Adrenal gland (tissue), 19 donors: ENCODE measurements at places on chromosomes 4 and X.
A peak's percentile ranks its signal among the peaks of the same experiment; 100 is the strongest.

DNA sequence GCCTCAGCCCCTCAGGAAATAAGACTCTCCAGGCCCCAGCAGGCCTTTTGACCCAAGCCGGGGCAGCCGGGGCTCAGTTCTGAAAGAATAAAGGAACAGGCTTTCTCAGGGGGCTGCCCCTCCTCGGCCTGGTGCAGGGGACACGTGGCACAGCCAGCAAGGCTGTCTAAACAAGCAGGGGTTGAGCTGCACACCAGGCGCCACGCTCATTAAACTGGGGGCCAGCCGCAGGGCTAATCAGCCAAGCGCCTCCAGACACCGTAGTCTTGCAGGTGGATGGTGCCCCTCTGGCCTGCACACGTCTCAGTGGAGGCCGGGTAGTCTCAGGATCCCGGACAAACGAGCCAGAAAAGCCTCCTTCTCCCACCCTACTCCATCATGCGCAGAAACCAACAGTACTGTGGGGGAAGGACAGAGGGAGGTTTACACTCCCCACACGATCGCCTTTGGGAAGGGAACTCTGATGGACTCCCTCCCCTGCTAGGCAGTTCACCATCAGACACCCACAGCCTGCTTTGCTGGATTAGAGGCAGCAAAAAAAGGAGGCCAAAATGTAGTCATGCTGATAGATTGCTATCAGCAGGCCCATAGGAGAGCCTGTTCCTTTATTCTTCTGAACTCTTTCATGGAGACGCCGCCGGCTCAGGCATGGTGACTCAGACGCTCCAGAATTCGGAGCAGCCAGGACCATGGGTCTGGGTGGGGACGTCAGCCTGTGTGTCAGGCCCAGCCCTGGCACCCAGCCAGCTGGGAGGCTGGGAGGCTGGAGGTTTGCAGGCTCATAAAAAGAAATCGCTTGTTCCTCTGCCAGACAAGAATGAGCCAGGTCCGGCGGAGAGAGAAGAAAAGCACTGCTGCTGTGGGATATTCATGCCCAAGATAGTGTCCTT is 342.4 kb downstream of the BCOR start:
- DNase-seq: peak; percentile 90

DNA sequence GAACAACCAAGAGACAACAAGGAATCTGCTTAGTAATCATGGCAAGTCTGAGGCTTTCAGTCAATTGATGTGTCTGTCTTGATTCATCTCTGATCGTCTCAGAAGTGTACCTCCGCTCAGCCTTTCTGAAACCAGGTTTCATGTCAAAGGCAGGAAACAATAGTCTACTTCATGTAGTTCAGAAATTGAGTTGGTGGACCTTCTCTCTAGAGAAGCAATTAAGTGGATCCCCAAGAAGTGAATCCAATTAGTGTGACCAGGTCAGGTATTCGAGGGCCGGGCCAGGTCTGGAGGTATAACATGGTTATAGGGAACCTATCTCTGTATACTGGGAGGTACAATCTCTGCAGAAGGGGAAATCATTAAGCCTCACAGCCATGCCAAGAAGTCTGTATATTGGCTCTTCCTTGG is 32.0 kb downstream of the DAPP1 start:
- no peak for DNase-seq

DNA sequence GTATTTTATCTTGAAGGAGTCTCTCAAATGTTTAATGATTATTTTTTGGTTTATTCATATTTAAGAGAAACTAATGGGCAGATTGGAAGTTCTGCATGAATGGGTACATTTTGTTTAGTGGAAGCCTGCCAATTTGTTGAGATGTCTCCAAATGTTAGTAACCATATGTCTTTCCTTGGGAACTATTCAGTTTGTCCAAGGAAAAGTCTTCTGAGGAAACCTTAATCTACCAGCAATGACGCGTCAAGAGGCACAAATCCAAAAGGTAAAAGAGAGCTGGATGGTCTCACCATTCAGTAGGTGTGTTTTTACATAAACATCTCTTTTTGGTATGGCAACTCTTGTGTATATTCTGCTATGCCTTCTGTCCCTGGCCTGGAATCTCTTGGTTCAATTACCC is 37.4 kb upstream of the NDST3 start:
- DNase-seq: no peak

GRCh38 chrX:28884823-28885222 is 297.6 kb downstream of the IL1RAPL1 start:
- no peak for DNase-seq

DNA sequence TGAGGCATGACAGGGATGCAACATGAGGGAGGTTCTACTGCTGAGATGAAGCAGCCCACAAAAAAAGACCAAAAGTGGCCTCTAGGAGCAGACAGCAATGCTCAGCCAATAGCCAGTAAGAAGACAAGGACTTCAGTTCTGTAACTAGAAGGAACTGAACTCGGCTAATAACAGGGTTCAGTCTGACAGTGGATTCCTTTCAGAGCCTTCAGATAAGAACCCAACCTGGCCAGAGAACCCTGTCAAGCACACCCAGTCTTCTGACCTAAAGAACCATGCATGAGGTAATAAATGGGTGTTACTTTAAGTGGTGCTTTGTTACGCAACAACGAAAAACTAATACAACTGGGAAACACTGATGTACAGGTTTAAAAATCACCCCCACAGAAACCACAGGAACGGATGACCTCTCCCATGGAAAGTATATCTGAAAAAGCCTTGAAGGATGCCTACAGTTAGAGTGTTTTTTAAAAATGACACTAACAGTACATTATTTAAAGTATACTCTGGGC is 94.6 kb downstream of the PAPSS1 start:
- DNase-seq: no peak
